PC-9 (cell line): ENCODE measurements at places on chromosomes 2 and 18. TPM values are rescaled to one million over a fixed set of nuclear protein-coding genes. Genes with fewer than 3 reads are reported as not detected.

The STAT4 gene
- 0.23 and 0.70 TPM in 2 replicates for total RNA-seq

The AKAIN1 gene
- total RNA-seq = not detected in 2 replicates

The TSPYL6 gene
- not detected in 2 replicates for total RNA-seq

The CRACDL gene
- total RNA-seq = 29.6 and 33.7 TPM in 2 replicates

The POTEI gene
- not detected in 2 replicates for total RNA-seq

The INHA gene
- total RNA-seq = 5.2 and 9.1 TPM in 2 replicates

The CFC1 gene
- not detected in 2 replicates for total RNA-seq

The MALL gene
- 28.1 and 32.4 TPM in 2 replicates for total RNA-seq

The C2orf80 gene
- not detected in 2 replicates for total RNA-seq

- no peak overlapping the region for H3K27ac ChIP-seq
- peaks cover 17% of the 10 kb centered on the region for H3K4me1 ChIP-seq
- H3K36me3 ChIP-seq = no peaks in the 10 kb centered on the region
- H3K27me3 ChIP-seq = no peaks in the 10 kb centered on the region
- DNase-seq = no peak
Measured at GRCh38 chr2:202114795-202115194, 41.7 kb downstream of the KIAA2012 start.

DNA sequence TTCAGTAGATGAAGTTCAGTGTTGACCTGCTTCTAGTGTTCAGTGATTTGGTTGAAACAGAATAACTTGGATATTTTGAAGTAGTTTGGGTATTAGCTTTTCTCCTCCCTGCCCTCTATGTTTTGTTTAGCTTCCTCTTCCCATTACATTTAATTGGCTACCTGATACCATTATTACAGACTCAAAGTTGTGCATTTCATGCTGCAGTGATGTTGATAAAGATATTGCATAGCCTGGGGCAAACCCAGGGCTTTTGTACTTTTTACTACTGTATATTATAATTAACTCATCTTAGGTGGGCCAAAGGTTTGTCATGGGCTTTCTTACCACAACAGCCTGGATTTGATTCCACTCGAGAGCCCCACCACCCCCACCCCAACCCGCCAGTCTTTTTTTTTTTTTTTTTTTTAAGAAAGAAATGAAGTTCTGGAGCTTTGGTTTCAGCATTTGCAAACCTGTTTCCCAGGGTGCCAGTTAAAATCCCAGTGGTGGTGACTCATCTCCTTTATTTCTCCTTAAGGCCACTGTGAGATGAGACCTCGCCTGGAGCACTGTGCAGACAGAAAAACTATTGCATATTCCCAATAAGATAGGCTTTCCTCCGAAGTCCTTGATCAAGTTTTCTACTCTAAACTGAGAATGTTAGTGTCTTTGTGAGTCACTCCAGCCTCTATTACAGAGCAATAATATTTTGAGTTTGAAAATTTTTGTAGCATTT lies 393.7 kb upstream of the FANCL start:
- H3K4me3 ChIP-seq = peak overlapping the region; percentile 32; the same call in 1 of the 2 replicates
- DNase-seq = peak; percentile 75
- peaks cover 43% of the 10 kb centered on the region for H3K4me1 ChIP-seq
- H3K27me3 ChIP-seq = no peaks in the 10 kb centered on the region

- no peaks in the 10 kb centered on the region for H3K27me3 ChIP-seq
- H3K27ac ChIP-seq = no peak overlapping the region
- no peaks in the 10 kb centered on the region for H3K4me1 ChIP-seq
- no peak for DNase-seq
- H3K36me3 ChIP-seq = no peaks in the 10 kb centered on the region
Measured at GRCh38 chr2:224772494-224772893, 56.3 kb upstream of the CCDC195 start.

GRCh38 chr2:194452504-194452903 lies 1204.5 kb upstream of the SLC39A10 start:
- no peak overlapping the region for H3K4me3 ChIP-seq
- no peaks in the 10 kb centered on the region for H3K4me1 ChIP-seq
- DNase-seq = no peak
- no peaks in the 10 kb centered on the region for H3K27me3 ChIP-seq
- H3K36me3 ChIP-seq = no peaks in the 10 kb centered on the region

DNA sequence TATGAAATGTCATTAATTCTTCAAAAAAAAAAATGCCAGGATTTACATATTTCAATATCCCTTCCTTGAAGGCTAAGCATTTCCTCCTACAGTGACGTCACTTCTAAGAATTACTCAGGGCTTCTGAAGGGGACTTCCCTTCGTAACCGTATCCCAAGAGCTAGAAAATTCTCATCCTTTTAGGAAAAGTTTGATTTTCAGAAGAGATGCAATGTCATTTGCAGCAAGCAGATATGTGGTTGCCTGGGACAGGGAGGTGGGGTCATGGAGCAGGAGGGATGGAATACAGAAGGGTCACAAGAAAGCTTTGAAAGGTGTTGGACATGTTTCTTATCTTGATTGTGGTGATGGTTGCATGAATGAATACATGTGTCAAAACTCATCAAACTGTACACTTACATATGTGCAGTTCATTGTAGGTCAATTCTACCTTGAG lies 97.0 kb upstream of the ATL2 start:
- no peak overlapping the region for H3K4me3 ChIP-seq
- H3K4me1 ChIP-seq = peaks cover 11% of the 10 kb centered on the region; the same call in 1 of the 2 replicates
- no peak for DNase-seq
- H3K36me3 ChIP-seq = no peaks in the 10 kb centered on the region
- H3K27me3 ChIP-seq = no peaks in the 10 kb centered on the region

GRCh38 chr2:45943219-45944044 lies 292.0 kb downstream of the PRKCE start:
- H3K27ac ChIP-seq = no peak overlapping the region
- H3K4me3 ChIP-seq = no peak overlapping the region
- H3K4me1 ChIP-seq = peaks cover 62% of the 10 kb centered on the region
- DNase-seq = no peak
- no peaks in the 10 kb centered on the region for H3K36me3 ChIP-seq

DNA sequence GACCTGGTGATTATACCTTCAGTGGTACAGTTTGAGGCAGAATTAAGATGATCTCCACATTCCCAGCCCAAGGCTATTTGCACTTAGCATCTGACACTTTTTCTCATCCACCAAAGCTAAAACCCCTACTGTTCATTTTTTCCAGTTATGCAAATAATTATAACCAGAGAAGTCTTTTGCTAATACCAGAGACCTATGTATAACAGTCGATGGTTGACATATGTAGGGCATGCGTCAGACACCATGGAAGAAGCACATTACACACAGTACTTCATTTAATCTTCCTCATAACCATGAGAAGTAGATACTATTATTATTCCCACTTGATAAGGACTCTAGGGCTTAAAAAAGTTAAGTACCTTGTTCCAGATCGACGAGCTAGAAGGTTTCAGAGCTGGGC lies 36.5 kb downstream of the AP1S3 start:
- H3K27me3 ChIP-seq = no peaks in the 10 kb centered on the region
- peak overlapping the region; percentile 95 for H3K27ac ChIP-seq
- H3K4me3 ChIP-seq = no peak overlapping the region

DNA sequence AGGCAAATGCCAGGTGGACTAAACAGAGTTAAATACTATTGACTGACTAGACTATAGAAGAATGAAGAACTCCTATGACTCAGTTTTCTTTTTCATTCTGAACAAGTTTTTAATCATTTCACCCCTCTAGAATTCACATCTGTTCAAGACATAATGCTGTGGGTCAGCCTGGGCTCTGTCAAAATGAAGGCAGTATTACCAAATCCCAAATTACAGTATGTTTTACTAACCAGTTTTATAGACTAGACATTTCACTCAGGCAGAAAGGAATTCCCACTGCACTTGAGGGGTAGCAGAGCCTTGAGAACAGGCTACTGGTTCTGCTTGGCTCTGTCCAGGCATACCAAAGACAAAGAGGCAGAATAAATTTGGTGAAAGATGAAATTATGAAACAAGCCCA lies 511.7 kb downstream of the EPHA4 start:
- no peaks in the 10 kb centered on the region for H3K4me1 ChIP-seq
- H3K4me3 ChIP-seq = no peak overlapping the region
- no peak overlapping the region for H3K27ac ChIP-seq
- no peak for DNase-seq

DNA sequence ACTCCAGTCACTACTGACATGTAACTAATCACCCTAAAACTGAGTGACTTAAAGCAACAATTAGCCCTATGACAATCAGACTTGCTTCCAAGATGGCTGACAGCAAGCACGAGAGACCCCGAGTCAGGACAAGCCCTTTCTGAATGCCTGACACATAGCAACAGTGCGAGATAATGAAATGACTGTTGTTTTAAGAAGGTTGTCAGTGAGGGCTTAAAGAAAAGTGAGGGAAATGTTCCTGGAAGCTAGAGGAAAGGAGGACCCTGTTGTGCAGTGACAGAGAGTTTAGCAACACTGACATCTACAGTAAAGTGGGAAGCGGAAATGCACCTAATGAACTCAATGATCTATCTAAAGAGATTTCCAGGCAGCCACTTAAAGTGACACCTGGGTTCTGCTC lies 163.1 kb downstream of the STK39 start:
- H3K27ac ChIP-seq = no peak overlapping the region
- H3K27me3 ChIP-seq = no peaks in the 10 kb centered on the region
- DNase-seq = no peak
- no peaks in the 10 kb centered on the region for H3K4me1 ChIP-seq
- no peaks in the 10 kb centered on the region for H3K36me3 ChIP-seq
- H3K4me3 ChIP-seq = no peak overlapping the region

DNA sequence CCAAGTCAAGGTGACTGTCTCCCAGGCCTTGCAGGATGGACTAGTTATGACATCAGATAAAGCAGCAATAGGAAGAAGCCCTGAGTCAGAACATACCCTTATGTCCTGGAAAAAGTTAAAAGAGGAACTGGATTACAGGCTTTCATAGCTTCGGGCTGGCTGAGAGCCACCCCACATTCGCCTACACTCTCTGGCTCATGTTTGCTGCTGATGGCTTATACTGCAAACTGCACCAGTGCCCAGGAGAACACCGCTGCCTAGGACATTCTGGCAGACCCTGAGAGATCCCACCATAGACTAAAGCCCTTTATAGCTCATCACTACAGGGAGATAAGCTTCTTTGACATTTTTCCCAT lies 20.3 kb downstream of the SLC8A1 start:
- DNase-seq = no peak
- peaks cover 35% of the 10 kb centered on the region for H3K4me1 ChIP-seq
- H3K4me3 ChIP-seq = no peak overlapping the region
- no peak overlapping the region for H3K27ac ChIP-seq
- no peaks in the 10 kb centered on the region for H3K27me3 ChIP-seq

- no peaks in the 10 kb centered on the region for H3K36me3 ChIP-seq
- no peak for DNase-seq
- 0 out of 2 replicates have a peak, but pooled peaks cover 6% of the 10 kb centered on the region for H3K4me1 ChIP-seq
- peaks cover 24% of the 10 kb centered on the region for H3K27me3 ChIP-seq
- H3K4me3 ChIP-seq = no peak overlapping the region
- H3K27ac ChIP-seq = no peak overlapping the region
Measured at GRCh38 chr2:1752751-1753150, 8.4 kb upstream of the PXDN start.

DNA sequence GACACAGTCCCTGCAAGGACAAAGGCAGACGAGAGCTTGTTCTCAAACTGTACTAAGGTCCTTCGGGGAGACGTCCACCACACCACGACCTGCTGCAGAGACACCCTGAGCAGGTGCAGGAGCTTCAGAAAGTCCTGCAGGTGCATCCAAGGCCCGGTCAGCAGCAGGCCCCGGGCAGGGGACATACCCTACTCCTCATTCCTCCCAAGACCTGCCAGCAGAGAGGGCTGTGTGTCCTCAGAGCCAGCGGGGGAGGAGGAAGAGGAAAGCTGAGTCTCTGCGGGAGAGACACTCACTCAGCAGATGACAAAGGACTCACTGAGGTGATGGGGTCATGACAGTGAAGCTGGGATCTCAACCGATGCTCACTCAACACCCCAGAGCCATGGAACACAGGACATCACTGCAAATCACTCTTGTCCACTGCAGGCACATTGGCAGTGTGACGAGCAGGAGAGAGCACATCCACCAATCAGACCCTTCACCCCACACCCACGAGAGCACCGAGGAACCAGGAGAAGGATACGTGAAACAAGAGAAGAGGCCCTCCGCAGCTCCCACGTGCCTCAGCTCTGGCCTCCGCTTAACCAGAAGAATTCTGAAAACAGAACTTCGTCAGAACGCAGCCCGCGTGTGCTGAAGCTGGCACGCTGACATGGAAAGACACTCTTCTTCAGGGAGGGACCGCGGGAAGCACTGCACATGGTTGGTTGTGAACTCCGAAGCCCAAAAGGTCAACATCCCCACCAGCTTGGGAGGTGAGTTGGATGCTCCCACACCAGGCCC lies 9.3 kb downstream of the HDAC4 start:
- H3K36me3 ChIP-seq = no peaks in the 10 kb centered on the region
- no peaks in the 10 kb centered on the region for H3K4me1 ChIP-seq
- H3K27me3 ChIP-seq = no peaks in the 10 kb centered on the region
- H3K27ac ChIP-seq = no peak overlapping the region
- DNase-seq = no peak

- H3K27ac ChIP-seq = peak overlapping the region; percentile 51
- no peak for DNase-seq
- no peaks in the 10 kb centered on the region for H3K27me3 ChIP-seq
Measured at GRCh38 chr2:190649798-190650390, 1.0 kb downstream of the NAB1 start.

DNA sequence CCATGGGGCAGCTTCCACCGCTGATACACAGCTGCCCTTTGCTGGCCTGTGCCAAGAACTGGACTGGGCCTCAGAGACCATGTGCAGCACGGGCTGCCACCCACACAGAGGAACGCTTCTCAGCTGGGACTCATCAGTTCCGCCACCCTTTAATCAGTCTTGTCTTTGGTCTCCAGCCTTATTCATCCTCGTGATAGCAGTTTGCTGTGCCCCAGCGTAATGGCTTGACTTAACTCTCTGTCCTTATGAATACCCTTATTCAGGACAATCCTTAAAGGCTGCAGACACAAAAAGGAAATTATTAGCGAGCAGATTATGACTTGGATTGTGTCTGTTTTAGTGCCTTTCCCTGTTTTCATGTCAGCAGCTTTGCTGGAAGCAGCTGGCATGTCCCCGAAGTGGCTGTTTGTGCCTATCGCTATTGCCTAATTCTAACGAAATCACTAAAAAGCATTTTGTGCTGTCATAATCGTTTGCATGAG lies 108.9 kb upstream of the DAPL1 start:
- no peaks in the 10 kb centered on the region for H3K27me3 ChIP-seq
- H3K4me1 ChIP-seq = no peaks in the 10 kb centered on the region
- H3K4me3 ChIP-seq = no peak overlapping the region
- DNase-seq = no peak
- H3K27ac ChIP-seq = no peak overlapping the region

GRCh38 chr18:63818212-63818611 lies 43.0 kb downstream of the SERPINB7 start:
- H3K27ac ChIP-seq = no peak overlapping the region
- DNase-seq = no peak
- no peak overlapping the region for H3K4me3 ChIP-seq
- H3K27me3 ChIP-seq = no peaks in the 10 kb centered on the region
- H3K4me1 ChIP-seq = no peaks in the 10 kb centered on the region

DNA sequence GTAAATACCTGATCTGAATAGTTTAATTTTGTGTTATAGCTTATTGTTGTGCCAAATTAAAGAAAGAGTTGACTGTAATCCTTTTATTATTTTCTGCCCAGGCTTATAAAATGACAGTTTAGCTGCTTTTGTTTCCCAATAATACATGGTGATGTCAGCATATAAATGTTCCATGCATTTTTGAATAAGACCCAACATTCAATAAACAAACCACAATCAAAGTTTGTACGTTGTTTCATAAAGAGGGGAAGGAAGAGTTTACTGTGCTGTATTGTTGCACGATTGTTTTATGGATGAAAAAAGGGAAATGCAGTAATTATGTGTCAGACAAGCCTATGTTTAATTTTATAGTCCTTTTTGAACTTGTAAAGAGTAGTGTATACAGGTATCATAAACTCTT lies 177.2 kb upstream of the SCN7A start:
- H3K4me3 ChIP-seq = no peak overlapping the region
- no peak overlapping the region for H3K27ac ChIP-seq
- no peaks in the 10 kb centered on the region for H3K36me3 ChIP-seq
- H3K4me1 ChIP-seq = no peaks in the 10 kb centered on the region
